ENCODE measurements at places on chromosomes 5 and 9.

DNA sequence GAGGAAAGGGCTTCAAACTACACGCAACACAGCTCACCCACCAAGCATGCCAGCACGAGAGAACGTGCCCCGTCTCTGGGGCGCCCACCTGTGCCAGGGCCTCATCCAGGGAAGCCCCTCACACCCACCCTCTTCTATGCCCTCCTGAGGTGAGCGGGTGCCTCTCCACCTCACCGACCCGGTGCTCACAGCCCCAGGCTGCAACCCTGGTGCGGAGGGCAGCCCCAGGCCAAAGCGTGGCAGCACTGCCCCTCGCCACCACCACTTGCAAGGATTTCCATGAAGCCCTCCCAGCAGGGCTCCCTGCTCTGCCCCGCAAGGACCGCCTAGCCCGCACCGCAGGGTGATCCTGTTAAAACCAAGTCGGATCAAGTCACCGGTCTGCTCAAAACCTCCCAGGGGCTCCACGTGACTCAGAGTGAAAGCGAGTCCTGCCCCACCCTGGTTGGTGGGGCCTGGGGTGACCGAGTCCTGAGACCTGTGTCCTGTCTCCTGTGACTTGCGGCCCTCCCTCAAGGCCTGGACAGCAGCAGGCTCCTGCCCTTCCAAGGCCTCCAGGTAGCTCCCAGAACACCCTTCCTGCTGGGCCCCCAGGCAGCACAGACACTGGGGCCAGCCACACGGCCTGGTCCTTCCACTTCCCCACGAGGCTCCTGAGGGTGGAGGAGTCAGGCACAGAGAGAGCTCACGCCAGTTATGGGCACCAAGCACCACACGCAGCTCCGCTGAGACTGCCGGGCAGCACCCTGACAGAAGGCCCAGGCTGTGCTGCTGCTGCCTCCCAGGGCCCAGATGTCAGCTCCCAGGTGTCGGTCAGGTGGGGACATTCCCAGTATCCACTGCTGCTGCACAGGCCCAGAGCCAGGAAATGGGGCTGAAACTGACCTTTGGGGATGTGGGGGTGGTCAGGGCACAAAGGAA is 12.7 kb downstream of the BRD3 start:
- DNase-seq, result no peak

DNA sequence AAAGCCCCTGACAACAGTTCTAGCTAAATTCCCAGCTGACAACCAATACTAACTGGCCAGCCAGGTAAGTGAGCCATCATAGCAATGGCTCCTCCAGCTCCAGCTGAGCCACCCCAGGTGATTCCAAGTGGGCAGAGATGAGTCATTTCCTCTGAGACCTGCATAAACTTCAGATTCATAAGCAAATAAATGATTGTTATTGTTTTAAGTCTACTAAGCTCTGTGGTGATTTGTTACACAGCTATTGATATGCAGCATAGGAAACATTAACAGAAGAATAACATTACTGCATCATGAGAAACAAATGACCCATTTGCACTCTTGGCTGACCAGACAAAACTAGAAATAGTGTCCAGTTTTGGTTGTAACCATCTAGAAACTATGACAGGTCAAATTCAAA is 60.3 kb downstream of the TTC39B start:
- DNase-seq, result no peak

DNA sequence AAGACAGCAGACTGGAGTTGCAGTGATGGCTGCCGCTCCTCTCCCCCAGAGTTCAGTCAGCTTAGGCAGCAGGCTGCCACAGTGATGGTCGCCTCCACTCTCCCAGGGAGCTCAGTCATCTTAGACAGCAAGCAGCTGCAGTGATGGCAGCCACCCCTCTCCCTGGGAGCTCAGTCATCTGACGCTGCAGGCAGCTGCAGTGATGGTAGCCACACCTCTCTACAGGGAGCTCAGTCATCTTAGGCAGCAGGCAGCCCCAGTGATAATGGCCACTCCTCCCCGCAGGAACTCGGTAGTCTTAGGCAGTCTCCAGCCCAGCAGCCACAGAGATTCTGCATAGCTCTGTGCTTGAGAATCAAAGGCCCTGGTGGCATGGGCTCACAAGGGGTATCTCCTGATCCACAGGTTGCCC is 582.7 kb downstream of the DTWD2 start:
- no peak for DNase-seq

- DNase-seq, result no peak
These were observed 63.5 kb downstream of the GPR21 start for GRCh38 chr9:123096987-123097386.

DNA sequence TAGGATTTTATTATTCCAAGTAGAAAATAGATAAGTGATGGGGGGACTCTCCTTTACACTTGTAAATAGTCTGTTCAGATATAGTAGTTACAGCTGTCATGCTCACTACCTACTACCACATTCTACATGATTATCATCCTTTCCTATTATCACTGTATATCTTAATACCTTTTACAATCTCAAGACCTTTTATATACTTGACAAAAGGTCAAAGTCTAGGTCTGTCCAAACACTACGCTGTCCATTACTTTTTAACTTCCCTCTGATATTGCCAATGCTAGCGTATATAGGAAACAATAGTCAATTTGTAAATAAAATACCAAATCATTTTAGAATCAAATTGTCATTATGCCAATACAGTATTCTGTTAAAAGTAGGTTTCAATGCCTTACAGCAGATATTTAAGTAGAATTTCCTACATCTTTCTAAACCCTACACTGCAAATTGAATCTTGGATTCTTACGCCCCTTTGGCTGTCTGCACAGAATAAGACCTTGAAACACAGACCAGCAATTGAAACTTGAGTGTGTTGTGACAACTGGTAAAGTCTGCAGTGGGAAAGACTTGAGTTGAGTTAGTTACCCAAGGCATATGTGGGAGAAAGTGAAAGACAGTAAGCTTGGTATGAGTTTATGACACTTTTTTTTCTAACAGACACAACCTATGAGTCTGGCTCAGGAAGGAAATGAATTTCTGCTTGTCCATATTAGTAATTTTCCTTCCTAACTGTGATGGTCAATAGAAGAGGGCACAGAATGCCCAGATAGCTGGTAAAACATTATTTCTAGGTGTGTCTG is 827.6 kb upstream of the ACO1 start:
- DNase-seq, result no peak

DNA sequence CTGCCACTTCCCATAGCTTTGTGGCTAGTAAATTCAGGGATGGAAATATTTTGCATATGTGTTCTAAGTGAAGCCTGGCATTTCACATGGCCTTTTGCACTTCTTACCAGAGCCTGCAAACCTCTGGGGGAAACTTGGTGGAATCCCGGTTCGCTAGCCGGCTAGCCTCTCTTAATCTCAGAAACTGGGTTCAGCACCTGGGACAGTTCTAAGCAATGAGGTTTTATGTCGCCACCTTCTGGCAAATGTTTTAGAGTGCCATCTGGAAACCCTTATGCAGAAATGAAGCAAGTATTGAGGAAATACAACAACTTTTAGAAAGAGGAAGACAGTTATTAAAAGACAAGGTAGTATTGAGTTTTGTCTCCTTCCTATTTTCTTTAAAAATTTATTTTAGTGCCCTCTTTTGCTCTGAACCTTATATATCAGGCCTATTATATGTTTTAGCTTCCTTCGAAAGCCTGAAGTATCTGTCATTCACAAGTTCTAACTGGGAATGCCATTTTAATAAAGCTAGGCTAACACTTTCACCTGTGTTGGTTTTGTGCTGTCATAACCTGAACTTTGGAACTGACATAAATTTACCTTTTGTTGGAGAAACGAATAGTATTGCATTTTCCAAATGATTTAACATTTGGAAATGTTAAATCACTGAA is 963 bp upstream of the HTR1A start:
- no peak for DNase-seq

DNA sequence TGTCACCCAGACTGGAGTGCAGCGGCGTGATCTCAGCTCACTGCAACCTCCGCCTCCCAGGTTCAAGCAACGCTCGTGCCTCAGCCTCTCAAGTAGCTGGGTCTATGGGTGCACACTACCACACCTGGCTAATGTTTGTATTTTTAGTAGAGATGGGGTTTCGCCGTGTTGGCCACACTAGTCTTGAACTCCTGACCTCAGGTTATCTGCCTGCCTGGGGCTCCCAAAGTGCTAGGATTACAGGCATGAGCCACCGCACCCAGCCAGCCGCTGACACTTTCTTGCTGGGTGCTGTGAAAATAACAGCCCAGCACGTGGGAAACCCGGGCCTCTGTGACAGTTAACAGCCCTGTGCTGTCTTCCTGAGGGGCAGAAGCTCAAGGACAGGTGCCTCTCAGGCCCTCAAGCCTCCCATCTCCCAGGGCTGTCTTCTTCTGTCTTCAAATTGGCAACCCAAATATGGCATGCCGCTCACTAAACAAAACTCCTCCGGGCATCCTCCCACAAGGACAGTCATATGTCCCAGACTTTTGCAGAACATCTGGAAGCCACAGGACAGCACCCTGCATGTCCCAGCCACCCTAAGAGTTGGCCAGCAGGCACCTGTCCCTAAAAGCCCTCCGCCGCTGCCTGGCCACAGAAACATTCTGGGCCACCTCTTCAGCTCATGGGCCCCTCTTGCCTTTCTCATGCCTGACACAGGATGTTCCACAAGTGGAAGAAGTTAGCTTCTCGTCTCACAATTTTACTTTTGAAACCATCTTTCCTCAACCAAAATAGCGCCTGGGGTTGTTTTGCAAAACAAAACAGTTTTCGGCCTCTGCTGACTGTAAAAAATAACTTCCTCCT is 233.6 kb downstream of the SYK start:
- DNase-seq, result no peak

- DNase-seq, result no peak
These were observed 90.3 kb upstream of the NREP start for GRCh38 chr5:111847052-111847925.

DNA sequence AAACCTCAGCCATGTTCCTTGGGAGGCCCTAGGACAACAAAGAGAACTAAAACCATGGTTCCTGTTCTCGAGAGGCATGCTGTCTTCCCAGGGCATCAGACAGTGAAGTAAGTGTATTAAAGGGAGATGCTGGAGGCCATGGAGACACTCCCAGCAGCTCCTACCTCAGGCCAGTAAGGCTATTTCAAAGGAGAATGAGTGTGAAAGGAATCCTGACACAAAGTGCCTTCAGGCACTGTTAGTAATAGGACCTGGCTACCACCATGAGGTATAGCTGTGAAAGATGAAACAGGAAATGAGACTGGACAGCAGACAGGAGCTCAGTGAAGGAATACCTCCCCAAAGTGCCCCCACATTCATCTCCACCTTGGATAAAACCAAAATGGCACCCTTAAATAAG is 71.0 kb downstream of the FANCC start:
- no peak for DNase-seq

DNA sequence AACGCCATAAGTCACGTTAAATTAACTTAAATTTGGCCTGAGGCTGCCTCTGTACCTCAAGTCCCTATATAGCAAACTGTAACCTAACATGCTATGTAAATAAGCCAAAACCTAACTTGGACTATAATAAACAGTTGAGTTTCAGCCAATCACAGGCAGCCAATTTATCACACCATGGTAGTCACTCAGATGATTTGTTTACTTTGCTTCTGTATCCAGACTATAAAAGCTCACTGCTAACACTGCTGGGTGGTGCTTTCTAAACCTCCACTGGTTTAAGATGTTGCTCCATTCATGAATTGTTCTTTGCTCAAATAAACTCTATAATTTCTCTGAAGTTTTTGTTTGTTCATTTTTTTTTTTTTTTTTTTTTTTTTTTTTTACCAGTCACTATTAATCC is 62.8 kb downstream of the TRPM3 start:
- no peak for DNase-seq

DNA sequence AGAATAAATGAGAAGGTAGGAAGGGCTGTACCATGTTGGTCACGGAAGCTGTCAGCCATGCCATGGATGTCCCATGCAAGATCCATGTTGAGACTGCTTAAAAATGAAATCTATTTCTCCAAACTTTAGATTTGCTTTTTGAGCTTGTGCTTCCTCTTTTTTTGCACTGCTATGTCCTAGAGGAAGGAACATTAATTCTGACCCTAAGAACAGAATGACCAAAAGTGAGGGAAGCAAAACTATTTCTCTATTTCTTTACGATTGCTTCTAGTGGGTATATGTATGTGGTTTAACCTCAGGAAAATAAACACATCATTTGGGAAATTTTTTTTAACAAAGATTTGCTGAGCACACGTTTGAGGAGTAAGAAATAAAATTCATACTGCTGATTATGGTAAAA is 84.6 kb downstream of the USP20 start:
- DNase-seq, result no peak

GRCh38 chr5:111151998-111152397 is 59.9 kb downstream of the WDR36 start:
- no peak for DNase-seq

- DNase-seq, result no peak
These were observed 61.8 kb downstream of the FBXO38 start for GRCh38 chr5:148445578-148445977.

GRCh38 chr9:6055216-6055615 is 39.8 kb upstream of the RANBP6 start:
- DNase-seq, result no peak

- no peak for DNase-seq
These were observed 386.9 kb upstream of the IRX4 start for GRCh38 chr5:2269656-2270055.

DNA sequence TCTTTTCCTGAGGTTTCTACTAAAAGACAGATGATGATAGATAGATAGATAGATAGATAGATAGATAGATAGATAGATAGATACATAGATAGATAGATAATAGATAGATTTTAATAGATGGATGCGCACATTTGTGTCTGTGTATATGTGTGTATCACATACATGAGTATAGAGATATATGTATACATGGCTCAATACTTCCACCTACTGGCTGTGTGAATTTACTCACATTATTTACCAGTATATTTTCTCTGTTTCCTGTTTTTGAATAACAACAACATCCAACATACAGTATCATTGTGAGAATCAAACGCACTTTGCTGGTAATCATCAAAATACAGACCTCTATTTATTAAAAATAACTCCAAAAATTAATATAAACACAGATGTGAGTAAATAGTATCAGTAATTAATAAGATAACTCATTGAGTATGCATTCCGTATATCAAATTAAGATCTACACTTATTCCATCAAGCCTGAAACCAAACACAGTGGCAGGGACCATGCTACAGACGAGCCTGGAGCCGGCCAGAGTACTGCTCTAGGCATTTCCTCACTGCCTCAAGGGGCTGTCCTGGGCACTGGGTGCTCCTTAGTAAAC is 338.0 kb downstream of the SEMA5A start:
- DNase-seq, result no peak

GRCh38 chr5:136769093-136769492 is 403.7 kb upstream of the TRPC7 start:
- DNase-seq, result no peak

DNA sequence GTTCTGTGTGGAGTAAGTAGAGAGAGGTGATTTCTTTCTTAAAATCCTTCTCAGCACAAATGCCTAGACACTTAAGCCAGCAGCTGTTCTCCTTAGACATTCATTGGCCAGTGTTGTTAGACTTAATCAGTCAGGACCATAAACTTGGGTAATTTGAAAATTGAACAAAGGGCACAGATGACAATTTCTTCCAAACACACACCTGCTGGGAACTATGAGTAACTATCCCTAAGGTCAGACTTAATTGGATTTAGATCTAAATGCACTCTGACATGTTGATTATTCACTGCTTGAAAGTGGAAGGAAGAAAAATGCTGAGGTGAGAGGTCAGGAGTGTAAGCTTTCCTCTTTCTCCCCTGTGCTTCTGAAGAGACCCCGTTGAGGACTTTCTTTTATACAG is 1083.7 kb upstream of the DMAC1 start:
- no peak for DNase-seq
